ENCODE measurements at places on chromosomes 7 and 10.

- DNase-seq, result no peak
Observed at GRCh38 chr10:11437391-11438142, 173.9 kb downstream of the USP6NL start.

- DNase-seq, result peak; percentile 36
Observed at GRCh38 chr7:151689196-151689971, 169.7 kb upstream of the RHEB start.

DNA sequence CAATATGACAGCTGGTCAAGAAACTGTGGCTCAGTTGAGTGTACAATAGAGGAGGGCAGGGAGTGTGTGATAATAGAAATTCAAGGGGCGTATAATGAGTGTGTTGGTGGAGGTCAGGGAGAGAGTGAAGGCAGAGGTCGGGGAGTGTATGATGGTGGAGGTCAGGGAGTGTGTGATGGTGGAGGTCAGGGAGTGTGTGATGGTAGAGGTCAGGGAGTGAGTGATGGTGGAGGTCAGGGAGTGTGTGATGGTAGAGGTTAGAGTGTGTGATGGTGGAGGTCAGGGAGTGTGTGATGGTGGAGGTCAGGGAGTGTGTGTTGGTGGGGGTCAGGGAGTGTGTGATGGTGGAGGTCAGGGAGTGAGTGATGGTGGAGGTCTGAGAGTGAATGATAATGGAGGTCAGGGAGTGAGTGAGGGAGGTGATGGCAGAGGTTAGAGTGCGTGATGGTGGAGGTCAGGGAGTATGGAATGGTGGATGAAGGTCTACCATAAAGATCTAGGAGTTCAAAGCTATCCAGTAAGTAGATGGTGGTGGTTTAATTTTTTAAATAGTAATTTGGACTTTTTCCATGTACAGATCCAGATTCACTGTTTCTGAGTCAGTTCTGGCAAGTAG lies 57.7 kb upstream of the TNS3 start:
- no peak for DNase-seq

DNA sequence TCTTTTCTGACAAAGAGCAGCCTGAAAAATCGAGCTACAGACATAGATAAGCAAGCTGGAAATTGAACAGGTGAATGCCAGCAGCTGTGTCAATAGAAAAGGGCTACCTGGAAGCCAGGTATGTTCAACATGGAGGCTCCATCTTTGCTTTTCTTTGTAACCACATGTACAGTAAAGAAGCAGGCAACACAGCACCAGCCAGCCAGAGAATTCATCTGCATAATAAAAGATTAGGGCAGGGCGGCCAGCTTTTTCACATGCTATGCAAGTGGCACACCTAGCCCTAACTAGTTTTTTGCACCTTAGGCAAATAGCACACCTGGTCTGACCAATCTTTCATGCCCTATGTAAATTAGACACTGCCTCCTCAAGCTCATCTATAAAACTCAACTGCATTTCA lies 25.7 kb downstream of the COG5 start:
- no peak for DNase-seq

DNA sequence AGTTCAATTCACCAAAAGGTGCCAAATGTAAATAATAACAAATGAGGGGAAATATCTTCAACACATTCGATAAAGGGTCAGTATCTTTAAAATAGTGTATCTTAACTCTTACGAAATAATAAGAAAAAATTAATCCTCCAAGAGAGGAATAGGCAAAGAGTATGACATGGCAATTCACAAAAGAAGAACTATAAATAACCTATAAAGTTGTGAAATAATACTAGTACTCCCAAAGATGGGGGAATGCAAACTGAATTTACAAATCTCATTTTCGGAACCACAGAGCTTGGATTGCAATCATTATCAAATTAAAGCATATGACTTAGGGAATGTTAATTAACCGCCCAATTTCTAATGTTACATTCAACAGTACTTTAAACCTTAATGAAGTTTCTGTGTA lies 78.2 kb upstream of the TARP start:
- no peak for DNase-seq

DNA sequence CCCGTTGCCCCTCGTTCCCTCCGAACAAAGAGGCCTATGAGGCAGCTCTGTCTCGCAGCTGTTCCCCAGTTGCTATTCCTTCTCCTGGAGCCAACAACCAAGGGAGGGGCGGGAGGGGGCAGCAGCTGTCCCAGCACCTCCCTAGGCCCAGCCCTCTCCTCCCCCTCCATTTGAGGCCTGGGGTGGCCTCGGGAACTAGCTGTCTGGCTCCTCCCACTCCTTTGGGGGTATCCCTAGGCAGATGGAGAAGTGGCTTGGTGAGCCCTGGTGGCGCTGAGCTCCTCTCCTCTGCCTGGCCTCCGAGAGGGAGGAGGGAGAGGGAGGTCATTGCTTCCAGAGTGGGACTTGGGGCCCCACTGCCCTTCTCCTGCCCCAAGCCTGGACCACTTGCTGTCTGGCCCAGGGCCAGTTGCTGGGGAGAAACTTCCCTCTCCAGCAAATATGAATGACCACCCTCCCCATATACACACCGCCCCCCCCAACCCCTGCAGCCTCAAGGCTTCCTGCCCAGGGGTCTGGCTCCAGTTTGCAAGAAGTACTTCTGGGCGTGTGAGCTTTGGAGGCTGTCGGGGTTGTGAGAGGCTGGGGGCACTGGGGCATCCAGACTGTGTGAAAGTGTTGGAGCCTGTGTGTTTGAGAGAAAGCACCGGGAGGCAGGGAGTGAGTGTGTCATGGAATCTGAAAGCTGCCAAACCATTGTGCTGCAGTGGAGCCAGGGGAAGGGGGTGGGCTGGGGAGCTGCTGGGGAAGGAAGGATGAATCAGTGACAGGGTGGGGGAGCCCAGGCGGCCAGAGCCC lies 3.1 kb downstream of the FLNC start:
- DNase-seq, result peak; percentile 87

- no peak for DNase-seq
Observed at GRCh38 chr7:130880668-130881067, 146.7 kb upstream of the KLF14 start.

GRCh38 chr7:77619314-77619713 lies 76.9 kb upstream of the RSBN1L start:
- DNase-seq, result peak; percentile 40

GRCh38 chr7:11699666-11700065 lies 132.3 kb downstream of the THSD7A start:
- no peak for DNase-seq

GRCh38 chr7:55020466-55020871 lies 1.7 kb downstream of the EGFR start:
- no peak for DNase-seq

- DNase-seq, result no peak
Observed at GRCh38 chr7:158431941-158432347, 155.7 kb downstream of the PTPRN2 start.

GRCh38 chr10:120392245-120392644 lies 64.8 kb upstream of the PLPP4 start:
- DNase-seq, result no peak

DNA sequence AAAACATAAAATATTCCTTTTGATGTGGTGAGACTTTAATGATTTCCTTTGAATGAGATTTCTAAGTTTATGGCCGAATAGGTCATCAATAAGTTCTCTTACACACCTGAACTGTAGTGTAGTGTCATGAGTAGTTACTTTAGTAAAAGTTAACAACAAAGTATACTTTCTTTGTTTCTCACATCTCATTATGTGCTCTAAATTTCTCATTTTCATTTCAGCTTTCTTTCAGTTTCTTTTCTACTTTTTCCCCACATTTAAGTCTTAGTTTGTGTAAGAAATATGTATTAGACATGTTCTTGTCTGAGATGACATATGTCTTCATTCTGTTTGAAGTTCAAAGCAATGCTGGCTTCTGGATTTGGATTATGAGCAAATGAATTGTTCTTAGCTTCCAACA lies 348.1 kb downstream of the ANKRD7 start:
- no peak for DNase-seq

DNA sequence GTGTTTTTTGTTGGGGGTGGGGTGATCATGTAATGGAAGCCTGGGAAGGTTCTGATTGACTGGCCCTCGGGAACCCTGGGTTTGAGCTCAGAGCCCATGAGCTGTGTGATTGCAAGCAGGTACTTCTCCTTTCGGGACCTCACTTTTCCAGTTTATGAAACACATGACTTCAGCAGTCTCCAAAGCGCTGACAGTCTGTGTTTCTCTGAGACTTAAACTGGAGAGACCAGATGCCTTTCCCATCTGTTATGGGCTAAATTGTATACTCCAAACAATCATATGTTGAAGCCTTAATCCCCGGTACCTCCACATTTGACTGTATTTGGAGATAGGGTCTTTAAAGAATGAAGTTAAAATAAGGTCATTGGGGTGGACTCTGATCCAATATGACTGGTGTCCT lies 493.6 kb downstream of the GALNT17 start:
- DNase-seq, result no peak

DNA sequence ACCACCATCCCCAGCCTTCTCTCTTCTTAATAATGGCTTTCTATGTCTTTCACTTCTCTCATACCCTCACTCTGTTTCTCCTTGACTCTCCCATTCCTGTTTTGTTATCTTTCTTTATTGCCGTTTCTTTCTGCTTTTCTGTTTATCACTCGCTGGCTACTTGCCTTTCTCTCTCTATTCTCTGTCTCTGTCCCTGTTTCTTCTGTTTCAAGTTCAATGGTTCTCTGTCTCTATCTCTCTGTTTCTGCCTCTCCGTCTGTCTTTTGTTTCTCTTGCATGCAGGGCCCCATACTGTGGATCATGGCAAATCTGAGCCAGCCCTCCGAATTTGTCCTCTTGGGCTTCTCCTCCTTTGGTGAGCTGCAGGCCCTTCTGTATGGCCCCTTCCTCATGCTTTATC lies at the start of gene OR6V1:
OR6V1 (plus strand) TSS at position 301 of the 400 bp plus-strand sequence; CDS start at position 301, 0 bp downstream.
- DNase-seq, result no peak

DNA sequence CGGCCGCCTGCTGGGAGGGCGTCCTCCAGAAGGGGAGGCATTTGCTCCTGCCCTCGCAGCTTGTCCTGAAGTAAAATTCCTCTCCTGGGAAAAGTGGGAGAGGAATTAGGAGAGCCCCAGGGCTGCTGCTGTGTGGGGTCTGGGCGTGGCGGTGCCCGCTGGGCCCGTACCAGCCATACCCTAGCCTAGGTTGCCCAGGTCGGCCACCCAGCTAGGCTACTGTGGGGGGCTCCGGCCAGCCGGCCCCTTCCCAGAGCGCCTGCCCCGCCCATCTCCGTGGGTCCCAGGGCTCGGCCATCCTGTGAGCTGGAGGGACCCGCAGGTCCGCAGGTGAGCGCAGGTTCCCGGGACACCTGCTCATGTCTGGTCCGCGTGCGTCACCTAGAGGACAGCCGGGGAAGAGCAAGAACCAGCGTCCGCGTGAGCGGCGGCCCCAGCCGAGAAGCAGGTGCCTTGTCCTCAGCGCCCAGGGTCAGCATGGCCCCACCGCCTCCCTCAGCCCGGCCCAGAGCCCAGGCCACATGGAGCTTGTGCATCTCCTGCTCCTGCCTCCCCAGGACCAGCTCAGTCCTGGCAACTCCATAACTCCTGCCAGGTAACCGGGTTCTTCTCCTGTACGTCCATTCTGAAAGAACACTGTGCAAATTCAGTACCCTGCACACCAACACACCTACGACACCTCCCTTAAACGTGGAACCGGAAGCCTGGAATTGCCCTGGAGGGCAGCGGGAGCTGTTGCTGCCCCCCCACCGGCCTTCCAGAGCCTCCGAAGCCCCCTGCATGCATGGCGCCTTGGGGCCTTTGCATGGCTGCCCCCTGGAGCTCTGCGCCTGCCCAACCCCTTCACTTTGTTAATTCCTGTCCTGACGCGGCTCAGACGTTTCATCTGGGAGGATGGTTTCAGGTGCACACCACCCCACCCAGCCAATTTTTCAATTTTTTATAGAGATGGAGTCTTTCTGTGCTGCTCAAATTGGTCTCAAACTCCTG lies 22.8 kb upstream of the FOXL3 start:
- no peak for DNase-seq

DNA sequence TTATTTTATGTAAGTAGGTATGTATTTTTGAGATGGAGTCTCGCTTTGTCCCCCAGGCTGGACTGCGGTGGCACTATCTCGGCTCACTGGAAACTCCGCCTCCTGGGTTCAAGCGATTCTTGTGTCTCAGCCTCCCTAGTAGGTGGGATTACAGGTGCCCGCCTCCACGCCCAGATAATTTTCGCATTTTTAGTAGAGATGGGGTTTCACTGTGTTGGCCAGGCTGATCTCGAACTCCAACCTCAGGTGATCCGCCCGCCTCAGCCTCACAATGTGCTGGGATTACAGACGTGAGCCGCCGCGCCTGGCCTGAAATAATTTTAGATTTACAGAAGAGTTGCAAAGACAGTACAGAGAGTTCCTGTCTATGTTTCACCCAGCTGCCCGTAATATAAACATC lies 37.5 kb downstream of the PFKFB3 start:
- no peak for DNase-seq

DNA sequence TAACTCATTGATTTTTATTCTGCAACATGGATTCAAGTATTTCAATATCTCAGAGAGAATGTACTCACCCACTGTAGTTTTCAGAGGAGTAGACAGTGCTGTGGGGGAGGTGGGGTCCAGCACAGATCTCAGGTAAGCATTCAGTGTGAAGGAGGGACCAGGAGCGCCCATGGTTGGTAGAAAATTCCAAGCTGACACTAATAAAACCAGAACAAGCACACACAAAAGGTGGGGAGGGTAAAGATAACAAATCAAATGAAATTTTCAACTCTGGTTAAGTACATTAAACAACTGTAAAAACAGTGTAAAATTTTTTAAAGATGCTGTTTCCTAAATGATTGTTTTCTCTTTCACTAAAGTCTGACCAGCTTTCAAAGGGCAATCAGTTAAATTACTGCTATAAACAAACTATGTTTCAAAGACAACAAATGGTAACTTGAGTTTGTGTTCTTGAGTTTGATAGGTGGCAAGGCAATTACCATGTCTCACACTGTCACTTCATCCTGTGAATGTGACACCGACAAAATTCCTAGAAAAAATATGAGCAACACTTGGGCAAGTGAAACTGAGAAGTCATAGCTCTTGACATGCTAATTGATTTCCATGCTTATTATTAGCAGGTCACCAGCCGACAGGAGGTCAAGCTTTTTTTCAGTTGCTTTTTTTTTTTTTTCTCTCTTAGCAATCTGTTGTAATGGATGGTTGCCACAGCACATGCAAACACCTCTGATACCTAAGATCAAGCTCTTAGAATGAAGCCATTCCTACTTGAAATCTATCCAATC lies 205.8 kb upstream of the SLC26A5 start:
- no peak for DNase-seq

- DNase-seq, result peak; percentile 34
Observed at GRCh38 chr10:89037096-89037495, 46.5 kb downstream of the FAS start.

- DNase-seq, result no peak
Observed at GRCh38 chr7:39560997-39561396, 5.2 kb upstream of the YAE1 start.

DNA sequence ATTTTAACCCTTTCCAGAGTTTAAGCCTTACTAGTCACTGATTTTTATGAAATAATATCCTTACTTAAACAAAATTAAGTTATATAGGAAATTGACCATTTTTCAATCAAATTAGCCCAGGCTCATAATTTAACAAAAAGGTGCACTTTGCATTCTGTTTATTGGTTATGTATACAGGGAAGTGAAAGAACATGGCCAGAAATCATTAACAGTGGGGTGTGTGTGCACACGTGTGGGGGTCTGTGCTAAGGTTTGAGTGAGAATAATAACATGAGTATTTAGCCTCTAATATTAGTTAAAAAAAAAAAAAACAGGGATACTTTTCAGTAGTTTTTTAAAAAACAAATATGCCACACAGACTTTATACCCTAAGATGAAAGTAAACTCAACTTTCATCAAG lies 510.5 kb upstream of the PFKP start:
- DNase-seq, result no peak

All from pons (tissue), 1 donor.